Bronchus fibroblast of lung (primary cell): ENCODE measurements at places on chromosomes 1 and 21. TPM values are rescaled to one million over a fixed set of nuclear protein-coding genes. Genes with fewer than 3 reads are reported as not detected.

The MDM4 gene
- total RNA-seq: 5.9 and 8.4 TPM in 2 replicates

The ATAD3C gene
- total RNA-seq: under 0.01 TPM in 1 of 2 replicates, not detected in the other

The C1QC gene
- not detected in 2 replicates for total RNA-seq

The LRRC39 gene
- 0.15 and 0.34 TPM in 2 replicates for total RNA-seq

The RGS5 gene
- 1.0 and 1.8 TPM in 2 replicates for total RNA-seq
